ENCODE measurements at places on chromosomes 6 and 20. TPM values are rescaled to one million over a fixed set of nuclear protein-coding genes. Genes with fewer than 3 reads are reported as not detected.
A peak's percentile ranks its signal among the peaks of the same experiment; 100 is the strongest.

The MUCL3 gene
- polyA plus RNA-seq = not detected

The LAMP5 gene
- not detected for polyA plus RNA-seq

The CD93 gene
- 0.02 TPM for polyA plus RNA-seq

The RCAN2 gene
- not detected for polyA plus RNA-seq

The CSE1L gene
- polyA plus RNA-seq = 25.0 TPM

The HLA-DQB1 gene
- polyA plus RNA-seq = 1.4 TPM

The CD109 gene
- 0.20 TPM for polyA plus RNA-seq

The PTCHD4 gene
- polyA plus RNA-seq = not detected

The SIGLEC1 gene
- polyA plus RNA-seq = not detected

The RPS21 gene
- 3,458 TPM for polyA plus RNA-seq

The DEFB110 gene
- polyA plus RNA-seq = not detected

The GRM1 gene
- not detected for polyA plus RNA-seq

The BPIFB1 gene
- not detected for polyA plus RNA-seq

DNA sequence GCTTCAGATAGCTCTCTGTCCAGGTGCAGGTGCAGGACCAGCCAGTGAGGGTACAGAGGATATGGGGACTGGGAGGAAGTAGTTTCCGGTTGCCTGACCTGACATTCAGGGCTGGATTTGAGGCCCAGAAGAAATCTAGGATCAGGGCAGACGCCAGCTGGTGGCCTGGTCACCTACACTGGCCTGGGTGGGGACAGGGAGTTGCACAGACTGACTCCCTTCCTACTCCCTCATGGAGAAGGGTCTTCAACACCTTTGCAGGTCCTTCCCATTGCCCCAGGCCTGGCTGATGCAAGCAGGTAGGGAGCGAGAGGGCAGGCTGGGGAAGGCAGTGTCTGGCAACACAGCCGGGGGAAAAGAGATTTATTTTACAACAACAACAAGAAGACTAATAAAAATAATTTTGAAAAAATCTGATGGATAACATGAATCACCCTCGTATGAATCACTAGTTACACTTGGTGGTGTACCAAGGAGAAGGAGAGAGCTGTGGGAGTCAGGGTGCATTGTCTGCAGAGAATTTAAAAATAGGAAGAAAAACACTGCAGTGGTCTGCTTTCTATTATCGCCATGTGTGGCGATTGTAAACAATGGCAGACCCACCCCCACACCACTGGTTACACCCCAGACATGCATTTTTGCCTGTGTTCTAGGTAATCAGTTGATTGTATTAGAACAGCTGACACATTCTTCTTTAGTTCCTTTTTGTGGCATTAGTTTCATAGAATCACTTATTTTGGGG lies 62.3 kb upstream of the SNX9 start:
- DNase-seq = no peak

DNA sequence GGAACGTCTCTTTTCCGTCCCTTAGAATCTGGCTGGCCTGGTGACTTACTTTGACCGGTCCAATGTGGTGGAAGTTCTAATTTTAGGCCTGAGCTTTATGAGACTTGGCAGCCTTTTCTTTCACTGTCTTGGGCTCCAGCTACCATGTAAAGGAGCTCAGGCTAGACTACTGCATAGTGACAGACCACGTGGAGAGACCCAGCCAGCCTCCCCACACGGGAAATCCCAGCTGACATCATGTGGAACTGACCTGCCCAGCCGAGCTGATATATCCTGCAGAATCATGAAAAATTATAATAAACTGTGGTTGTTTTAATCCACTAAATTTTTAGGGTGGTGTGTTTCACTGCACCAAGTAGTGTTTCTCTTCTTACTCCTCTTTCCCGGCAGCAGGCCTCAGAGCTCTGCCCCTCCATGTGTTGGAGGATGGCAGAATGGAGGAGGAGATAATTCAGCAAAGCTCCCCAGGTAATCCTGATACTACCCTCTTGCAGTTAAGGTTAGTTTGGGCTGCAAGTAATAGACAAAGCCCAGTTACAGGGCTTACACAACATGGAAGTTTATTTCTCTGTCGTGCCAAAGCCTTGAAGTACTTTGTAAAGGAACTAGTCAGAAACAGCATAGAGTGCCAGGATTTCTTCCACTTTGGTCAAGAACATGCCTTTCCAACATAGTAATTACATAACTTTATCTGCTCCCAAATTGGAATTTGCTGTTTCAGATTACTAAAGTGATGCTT lies 87.5 kb downstream of the SH3BGRL2 start:
- no peak for DNase-seq

GRCh38 chr6:119306396-119306968 lies 43.1 kb downstream of the MAN1A1 start:
- no peak for DNase-seq

DNA sequence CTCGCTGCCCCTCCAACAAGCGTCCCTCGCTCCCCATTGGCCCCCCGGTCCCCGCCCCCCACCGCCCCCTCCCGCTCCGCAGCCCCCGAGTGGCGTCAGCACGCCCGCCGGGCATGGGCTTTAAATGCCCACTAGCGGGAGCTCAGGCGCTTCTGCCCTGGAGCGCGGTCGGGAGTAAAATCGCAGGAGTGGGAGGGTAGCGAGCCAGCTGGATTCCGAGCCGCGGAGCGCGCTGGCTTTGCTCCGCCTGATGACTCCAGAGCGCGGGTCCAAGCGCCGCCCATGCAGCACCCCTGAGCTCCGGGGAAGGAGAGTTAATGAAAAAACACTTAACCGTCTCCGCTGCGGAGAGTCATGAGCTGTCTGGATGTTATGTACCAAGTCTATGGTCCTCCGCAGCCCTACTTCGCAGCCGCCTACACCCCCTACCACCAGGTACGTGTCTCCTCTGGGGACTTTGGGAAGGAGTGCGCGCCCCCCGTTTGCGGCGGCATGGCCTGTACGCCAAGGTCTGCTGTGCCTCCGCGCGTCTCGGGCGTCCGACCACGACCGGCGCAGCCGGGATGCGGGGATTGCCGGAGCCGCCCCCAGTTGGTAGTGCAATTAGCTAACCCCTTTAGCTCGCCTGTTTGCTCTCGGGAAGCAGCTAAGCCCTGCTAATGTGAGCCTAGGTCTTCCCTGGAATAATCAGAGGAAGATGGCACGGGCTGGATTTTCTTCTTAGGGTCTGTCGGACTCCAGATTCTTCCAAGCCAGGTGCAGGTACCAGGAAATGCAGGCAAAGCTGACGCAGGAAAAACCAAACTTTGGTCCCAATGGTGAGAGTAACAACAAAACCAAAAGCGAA lies at the start of gene VGLL2:
Gene VGLL2, plus strand, starts transcription at position 149 of the 847 bp plus-strand sequence. Its CDS starts 206 bp downstream, at position 355.
- DNase-seq = no peak

- DNase-seq = no peak
Measured at GRCh38 chr6:83221276-83221675, 28.1 kb downstream of the RWDD2A start.

- DNase-seq = no peak
Measured at GRCh38 chr6:160388922-160389321, 40.7 kb downstream of the SLC22A3 start.

DNA sequence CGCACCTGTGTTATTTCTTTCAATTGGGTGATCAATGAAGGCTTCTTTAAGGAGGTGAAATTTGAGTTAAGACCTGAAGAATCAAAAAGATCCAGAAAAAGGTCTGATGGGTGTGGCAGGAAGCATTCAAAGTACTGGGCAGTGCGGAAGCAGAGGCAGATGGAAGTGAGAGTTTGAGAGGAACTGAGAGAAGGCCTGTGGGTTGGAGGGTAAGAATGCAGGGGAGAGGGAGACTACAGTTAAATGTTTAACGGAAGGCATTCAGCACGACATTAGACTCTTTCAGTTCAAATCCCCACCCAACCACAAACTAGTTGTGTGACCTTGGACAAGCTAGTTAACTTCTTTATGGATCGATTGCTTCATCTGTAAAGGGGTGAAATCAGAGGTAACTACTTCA lies 50.5 kb upstream of the GCM1 start:
- DNase-seq = no peak

GRCh38 chr20:7723284-7723683 lies 217.0 kb downstream of the HAO1 start:
- DNase-seq = no peak

- DNase-seq = no peak
Measured at GRCh38 chr6:52102405-52102804, 15.0 kb upstream of the PKHD1 start.

DNA sequence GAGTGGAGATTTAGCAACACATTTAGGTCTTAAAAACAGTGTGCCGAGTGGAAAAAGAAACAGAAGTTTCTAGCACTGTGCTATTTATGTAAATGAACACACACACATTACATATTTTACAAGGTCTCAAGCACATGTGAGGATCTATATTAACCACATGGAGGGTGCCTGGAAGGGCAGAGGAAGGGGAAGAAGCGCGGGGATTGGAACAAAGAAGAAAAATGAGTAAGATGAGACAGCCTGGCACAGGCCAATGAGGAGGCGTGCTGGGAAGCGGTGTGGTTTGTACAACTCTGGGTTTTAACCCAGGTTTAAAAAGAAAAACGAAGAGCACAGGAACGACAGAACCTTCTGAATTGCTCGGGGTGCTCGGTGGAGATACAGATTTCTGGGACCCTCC lies 5.7 kb downstream of the KCNG1 start:
- no peak for DNase-seq

GRCh38 chr6:56833127-56833791 lies 121.6 kb upstream of the BEND6 start:
- no peak for DNase-seq

- no peak for DNase-seq
Measured at GRCh38 chr6:57127763-57128162, 37.8 kb downstream of the ZNF451 start.

- DNase-seq = peak; percentile 3
Measured at GRCh38 chr6:3627956-3628835, 123.3 kb downstream of the PXDC1 start.

DNA sequence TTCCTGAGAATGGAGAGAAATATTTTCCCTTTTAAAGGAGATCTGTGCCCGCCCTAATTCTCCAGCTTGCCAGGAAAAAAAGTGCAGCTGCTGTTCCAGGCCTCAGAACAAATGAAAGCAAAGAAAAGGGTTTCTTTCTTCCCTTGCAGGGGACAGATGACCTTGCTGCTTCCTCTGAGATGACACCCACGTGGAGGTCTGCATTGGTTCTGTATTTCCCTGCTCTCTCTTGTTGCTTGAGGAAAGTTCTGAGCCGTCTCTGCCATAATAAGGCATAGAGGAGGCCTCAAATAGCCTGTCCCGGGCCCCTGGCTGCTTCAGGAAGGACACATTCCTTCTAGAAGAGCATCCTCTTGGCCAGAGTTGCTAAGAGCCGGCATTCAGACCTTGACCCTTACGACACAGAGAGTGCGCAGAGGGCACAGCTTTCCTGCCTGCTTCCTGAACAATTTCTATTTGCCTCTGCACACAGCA lies 501.8 kb upstream of the SULF2 start:
- no peak for DNase-seq

GRCh38 chr20:63688228-63689045 lies 8.0 kb upstream of the TNFRSF6B start:
- no peak for DNase-seq

- DNase-seq = no peak
Measured at GRCh38 chr6:18036781-18037180, 49.3 kb upstream of the KIF13A start.

GRCh38 chr6:156914181-156914580 lies 137.0 kb downstream of the ARID1B start:
- no peak for DNase-seq

GRCh38 chr20:50865114-50865513 lies 66.1 kb downstream of the ADNP start:
- DNase-seq = no peak

DNA sequence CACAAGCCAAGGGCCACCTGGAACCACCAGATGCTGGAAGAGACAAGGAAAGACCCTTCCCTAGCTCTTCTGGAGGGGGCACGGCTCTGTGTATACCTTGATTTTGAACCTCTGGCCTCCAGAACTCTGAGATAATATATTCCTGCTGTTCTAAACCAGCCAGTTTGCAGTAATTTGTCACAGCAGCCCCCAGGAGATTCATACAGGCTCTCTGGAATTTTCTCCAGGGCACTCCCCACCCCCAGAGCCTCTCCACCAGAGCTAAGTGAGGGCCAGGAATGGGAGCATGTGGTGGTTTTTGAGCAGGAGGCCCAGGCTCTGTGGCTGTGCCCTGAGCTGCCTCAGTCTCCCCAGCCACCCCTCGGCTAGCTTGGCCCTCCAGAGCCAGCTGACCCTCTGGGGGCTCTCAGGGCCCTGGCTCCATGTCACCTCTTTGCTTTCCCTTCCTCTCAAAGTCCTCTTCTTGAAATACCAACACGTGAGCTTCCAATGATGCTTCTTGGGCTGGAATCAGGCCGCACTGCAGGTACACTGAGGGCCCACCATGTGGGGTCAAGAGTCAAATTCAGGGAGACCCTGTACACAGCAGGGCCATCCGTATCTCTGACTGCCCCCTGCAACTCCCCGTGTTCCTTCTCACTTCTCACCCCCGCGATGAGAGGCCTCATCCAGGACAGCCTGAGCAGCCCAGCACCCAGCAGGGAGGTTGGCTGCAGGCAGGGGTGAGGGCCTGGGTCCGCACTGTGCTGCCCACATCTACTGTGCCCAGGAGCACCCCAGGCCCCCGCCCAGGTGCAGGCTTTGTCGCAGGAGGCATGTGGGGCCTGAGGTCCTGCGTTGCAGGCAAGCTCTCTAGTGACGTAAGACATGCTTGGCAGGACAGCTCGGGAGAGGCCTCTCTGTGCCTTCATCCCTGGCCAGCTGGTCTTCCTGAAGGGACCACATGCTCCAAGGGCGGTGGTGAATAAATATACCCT lies 155.5 kb downstream of the ANKRD60 start:
- no peak for DNase-seq

- DNase-seq = no peak
Measured at GRCh38 chr6:117674503-117674902, 766 bp upstream of the NUS1 start.

- DNase-seq = no peak
Measured at GRCh38 chr6:31357886-31358285, 907 bp upstream of the HLA-B start.

- DNase-seq = no peak
Measured at GRCh38 chr20:15977758-15978157, 595.5 kb downstream of the KIF16B start.

GRCh38 chr20:18928626-18929025 lies 115.0 kb downstream of the SCP2D1 start:
- no peak for DNase-seq

GRCh38 chr6:119463081-119463626 lies 113.6 kb upstream of the MAN1A1 start:
- DNase-seq = no peak

DNA sequence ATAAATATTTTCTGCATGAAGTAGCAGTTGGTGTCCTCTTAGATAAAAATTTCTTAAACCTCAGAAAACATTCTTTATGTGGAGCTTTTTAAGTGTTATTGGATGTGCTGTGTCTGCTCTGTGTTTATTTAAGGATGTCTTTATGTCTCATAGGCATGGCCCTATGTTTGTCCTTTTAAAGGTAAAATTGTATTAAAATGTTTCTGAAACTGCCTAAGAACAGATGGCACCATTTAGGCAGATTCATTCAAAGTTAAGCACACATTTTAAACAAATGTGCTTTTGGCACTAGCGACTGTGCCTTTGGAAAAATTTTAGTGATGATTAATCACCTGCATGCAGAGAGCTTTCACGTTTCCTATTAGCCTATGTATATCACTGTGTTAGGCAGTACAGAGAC lies 125.2 kb downstream of the KIF6 start:
- no peak for DNase-seq

- no peak for DNase-seq
Measured at GRCh38 chr6:51963980-51964379, 123.4 kb downstream of the PKHD1 start.

Measured in naive thymus-derived CD4-positive, alpha-beta T cell (primary cell).